ENCODE measurements at places on chromosomes 4 and X.

GRCh38 chr4:168852933-168853713 is 156.9 kb downstream of the CBR4 start:
- no peak overlapping the region for H3K4me3 ChIP-seq
- DNase-seq: no peak
- H3K27me3 ChIP-seq: no peaks in the 10 kb centered on the region
- peaks cover 45% of the 10 kb centered on the region for H3K4me1 ChIP-seq
- H3K27ac ChIP-seq: peak overlapping the region; percentile 43
- H3K36me3 ChIP-seq: peaks cover 2% of the 10 kb centered on the region

DNA sequence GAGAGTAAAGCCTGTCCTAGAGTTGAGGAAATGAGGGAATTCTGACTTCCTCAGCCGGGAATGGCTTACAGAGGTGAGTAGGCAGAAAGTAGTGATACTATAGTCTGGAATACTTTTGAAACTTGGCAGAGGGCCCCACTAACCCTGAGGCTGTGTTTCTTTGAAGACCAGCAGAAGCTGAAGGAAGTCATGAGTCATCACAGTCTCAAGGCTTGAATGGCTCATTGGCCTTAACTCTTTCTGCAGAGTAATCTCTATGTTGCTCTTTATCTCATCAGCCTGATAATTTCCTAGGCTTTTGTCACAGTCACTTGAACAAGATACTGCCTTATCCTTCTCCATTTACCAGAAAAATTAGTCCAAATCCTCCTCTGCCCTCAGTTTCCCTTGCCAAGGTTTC is 80.8 kb downstream of the ANKRD50 start:
- no peak overlapping the region for H3K4me3 ChIP-seq
- no peak overlapping the region for H3K27ac ChIP-seq
- peaks cover 1% of the 10 kb centered on the region for H3K4me1 ChIP-seq
- no peak for DNase-seq

GRCh38 chrX:15142084-15142715 is 127.7 kb downstream of the ASB9 start:
- peaks cover 18% of the 10 kb centered on the region for H3K4me1 ChIP-seq
- H3K36me3 ChIP-seq: no peaks in the 10 kb centered on the region
- peaks cover 4% of the 10 kb centered on the region for H3K27me3 ChIP-seq
- no peak overlapping the region for H3K4me3 ChIP-seq

DNA sequence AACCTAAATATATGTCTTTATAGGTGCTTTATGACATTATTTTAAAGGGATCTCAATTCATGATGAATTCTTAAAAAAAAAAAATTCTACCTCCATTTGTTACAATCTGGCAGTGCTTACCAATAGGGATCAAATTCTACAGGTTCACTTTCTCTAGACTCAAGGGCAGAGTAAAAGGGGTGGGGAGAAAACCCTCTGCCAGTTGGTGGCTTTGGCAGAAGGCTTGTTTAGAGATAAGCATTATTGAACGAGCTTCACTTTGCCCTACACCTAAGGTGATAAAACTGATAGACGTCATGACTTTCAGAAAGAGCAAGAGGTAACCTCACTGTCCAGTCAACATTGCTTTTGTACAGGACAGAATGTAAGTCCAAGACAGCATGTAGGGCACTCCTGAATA is 53.6 kb downstream of the OSTC start:
- H3K4me3 ChIP-seq: no peak overlapping the region
- no peaks in the 10 kb centered on the region for H3K27me3 ChIP-seq
- H3K36me3 ChIP-seq: no peaks in the 10 kb centered on the region
- H3K27ac ChIP-seq: no peak overlapping the region
- DNase-seq: no peak

DNA sequence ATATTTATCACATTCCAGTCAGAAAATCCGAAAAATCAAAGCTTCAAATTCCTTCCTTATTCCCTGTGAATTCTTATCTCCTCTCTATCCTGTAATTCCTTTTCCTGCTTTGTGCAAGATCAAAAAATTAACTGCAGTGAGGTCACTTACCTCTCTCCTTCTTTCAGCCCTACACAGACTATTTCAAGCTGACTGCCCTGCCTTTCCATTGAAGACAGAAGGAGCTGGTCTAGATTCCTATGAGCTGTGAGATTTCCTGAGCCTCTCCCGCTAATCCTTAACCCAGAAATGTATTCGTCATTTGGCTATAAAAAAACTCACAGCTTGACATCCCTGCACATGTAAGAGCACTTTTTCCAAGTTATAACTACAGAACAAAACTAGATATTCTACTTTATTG is 26.6 kb downstream of the TRIML2 start:
- no peak for DNase-seq
- no peak overlapping the region for H3K27ac ChIP-seq
- H3K4me3 ChIP-seq: no peak overlapping the region
- H3K4me1 ChIP-seq: no peaks in the 10 kb centered on the region
- no peaks in the 10 kb centered on the region for H3K36me3 ChIP-seq
- H3K27me3 ChIP-seq: no peaks in the 10 kb centered on the region

DNA sequence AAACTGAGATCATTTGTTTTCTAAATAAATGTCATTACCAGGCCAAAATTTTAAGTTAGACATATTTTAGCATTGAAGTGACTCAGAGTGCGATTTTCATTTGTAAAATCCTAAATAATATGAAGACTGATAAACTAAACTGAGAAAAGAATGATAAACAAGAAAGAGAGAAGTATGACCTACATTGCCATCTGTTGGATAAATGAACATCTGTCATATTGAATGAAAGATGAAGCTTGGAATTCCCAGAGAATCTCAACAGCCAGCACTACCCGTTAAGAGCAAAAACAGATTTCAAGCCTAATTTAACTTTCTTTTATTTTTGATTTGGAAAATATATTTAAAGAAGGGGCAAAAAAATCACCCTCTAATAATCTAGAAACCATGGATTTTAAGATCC is 591.0 kb upstream of the ATOH1 start:
- H3K27me3 ChIP-seq: no peaks in the 10 kb centered on the region
- no peak overlapping the region for H3K27ac ChIP-seq
- DNase-seq: no peak
- H3K36me3 ChIP-seq: no peaks in the 10 kb centered on the region
- no peaks in the 10 kb centered on the region for H3K4me1 ChIP-seq

DNA sequence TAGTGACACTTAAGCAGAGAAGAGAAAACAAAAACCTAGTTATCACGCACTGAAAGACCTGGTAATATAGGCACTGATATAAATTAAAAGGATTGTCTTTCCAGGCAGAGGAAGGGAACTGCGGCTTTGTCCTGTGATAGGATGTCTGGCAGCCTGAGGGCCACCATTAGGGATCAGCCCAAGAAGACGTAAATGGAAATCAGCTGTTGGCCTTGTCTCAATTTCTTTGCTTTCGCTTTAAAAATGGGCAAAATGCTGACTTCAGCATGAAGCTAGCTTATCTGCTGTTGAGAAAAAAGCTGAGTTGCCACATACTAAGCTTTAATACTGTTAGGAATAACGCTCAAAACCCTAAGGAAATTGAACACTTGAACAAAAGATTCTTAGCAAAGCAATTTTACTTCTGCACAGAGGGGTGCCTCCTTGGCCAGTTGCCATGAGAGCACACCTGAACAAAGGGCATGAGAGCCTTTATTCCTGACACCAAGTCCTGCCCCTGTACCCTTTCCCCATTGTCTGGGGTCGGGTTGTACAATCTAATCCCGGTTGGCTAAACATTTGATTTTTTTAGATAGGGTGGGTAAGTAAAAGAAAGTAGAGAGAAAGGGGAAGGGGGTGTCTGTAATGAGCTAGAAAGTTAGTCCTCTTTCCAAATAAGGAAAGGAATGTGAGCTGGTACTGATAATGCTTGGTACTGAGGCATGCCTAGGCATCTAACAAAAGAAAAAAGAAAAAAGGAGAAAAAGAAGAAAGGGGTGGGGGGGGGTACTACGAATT is 85.1 kb upstream of the UCP1 start:
- DNase-seq: no peak
- H3K4me3 ChIP-seq: no peak overlapping the region
- no peaks in the 10 kb centered on the region for H3K36me3 ChIP-seq
- H3K27ac ChIP-seq: no peak overlapping the region

- no peaks in the 10 kb centered on the region for H3K36me3 ChIP-seq
- DNase-seq: no peak
- H3K27me3 ChIP-seq: peaks cover 16% of the 10 kb centered on the region
- no peak overlapping the region for H3K27ac ChIP-seq
These were observed 65.1 kb downstream of the ENPEP start for GRCh38 chr4:110540982-110541451.

GRCh38 chr4:15344041-15344440 is 83.8 kb upstream of the C1QTNF7 start:
- H3K27ac ChIP-seq: no peak overlapping the region
- H3K27me3 ChIP-seq: no peaks in the 10 kb centered on the region
- H3K4me3 ChIP-seq: no peak overlapping the region
- no peaks in the 10 kb centered on the region for H3K36me3 ChIP-seq
- DNase-seq: no peak
- H3K4me1 ChIP-seq: no peaks in the 10 kb centered on the region

- no peak overlapping the region for H3K4me3 ChIP-seq
- no peaks in the 10 kb centered on the region for H3K27me3 ChIP-seq
- no peaks in the 10 kb centered on the region for H3K36me3 ChIP-seq
- no peak for DNase-seq
- no peaks in the 10 kb centered on the region for H3K4me1 ChIP-seq
- H3K27ac ChIP-seq: no peak overlapping the region
These were observed 38.6 kb downstream of the FHDC1 start for GRCh38 chr4:152974468-152975379.

- peak overlapping the region; percentile 73 for H3K27ac ChIP-seq
- no peak overlapping the region for H3K4me3 ChIP-seq
- no peaks in the 10 kb centered on the region for H3K27me3 ChIP-seq
- DNase-seq: peak; percentile 77
- peaks cover 28% of the 10 kb centered on the region for H3K4me1 ChIP-seq
These were observed 31.6 kb upstream of the IRAK1 start for GRCh38 chrX:154051201-154051810.

GRCh38 chr4:22607382-22607781 is 85.4 kb upstream of the GBA3 start:
- peaks cover 16% of the 10 kb centered on the region for H3K4me1 ChIP-seq
- no peak overlapping the region for H3K4me3 ChIP-seq
- no peak overlapping the region for H3K27ac ChIP-seq
- H3K36me3 ChIP-seq: no peaks in the 10 kb centered on the region

- H3K4me3 ChIP-seq: no peak overlapping the region
- no peaks in the 10 kb centered on the region for H3K4me1 ChIP-seq
- H3K36me3 ChIP-seq: no peaks in the 10 kb centered on the region
- DNase-seq: no peak
- no peaks in the 10 kb centered on the region for H3K27me3 ChIP-seq
These were observed 632.6 kb upstream of the CT83 start for GRCh38 chrX:117095393-117095792.

DNA sequence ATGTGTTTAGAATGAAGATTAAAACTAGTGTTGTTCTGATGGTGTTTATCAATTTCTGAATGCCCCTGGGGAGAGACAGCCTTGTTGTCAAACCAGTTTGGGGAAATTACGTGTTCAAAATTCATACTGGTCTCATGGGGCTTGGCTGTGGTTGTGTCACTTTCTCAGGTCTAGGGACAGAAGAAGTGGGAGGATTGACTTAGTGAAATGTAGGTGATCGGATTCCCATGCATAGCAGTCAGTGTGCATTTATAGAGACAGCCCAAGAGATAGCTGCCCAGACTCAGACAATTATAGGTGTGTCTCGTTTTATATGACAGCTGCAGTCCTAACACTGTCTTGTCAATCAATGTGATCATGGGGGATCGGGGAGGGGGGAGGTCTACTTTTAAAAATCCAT is 94.4 kb upstream of the CLCN4 start:
- DNase-seq: no peak
- no peaks in the 10 kb centered on the region for H3K27me3 ChIP-seq
- H3K4me3 ChIP-seq: no peak overlapping the region
- H3K27ac ChIP-seq: no peak overlapping the region

GRCh38 chr4:88017516-88018297 is 10.3 kb downstream of the PKD2 start:
- H3K4me1 ChIP-seq: peaks cover 7% of the 10 kb centered on the region
- peaks cover 11% of the 10 kb centered on the region for H3K36me3 ChIP-seq
- H3K27me3 ChIP-seq: no peaks in the 10 kb centered on the region
- no peak for DNase-seq

GRCh38 chrX:54808109-54808604 is 612 bp downstream of the MAGED2 start:
- peak overlapping the region; percentile 96 for H3K27ac ChIP-seq
- peaks cover 18% of the 10 kb centered on the region for H3K27me3 ChIP-seq
- peaks cover 29% of the 10 kb centered on the region for H3K4me1 ChIP-seq
- peak overlapping the region; percentile 91 for H3K4me3 ChIP-seq

DNA sequence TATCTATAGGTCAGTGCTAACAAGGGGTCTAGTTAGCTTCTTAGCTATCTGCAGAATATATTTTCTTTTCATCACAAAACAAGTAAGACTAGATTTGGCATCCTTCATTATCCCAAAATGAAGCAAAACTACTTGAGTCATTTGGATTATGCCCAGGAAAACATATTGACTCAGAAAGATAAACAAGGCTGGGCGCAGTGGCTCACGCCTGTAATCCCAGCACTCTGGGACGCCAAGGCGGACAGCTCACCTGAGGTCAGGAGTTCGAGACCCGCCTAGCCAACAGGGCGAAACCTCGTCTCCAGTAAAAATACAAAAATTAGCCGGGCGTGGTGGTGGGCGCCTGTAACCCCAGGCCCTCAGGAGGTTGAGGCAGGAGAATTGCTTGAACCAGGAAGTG is 18.0 kb upstream of the MND1 start:
- no peak overlapping the region for H3K27ac ChIP-seq
- H3K36me3 ChIP-seq: no peaks in the 10 kb centered on the region
- no peaks in the 10 kb centered on the region for H3K4me1 ChIP-seq
- H3K4me3 ChIP-seq: no peak overlapping the region
- H3K27me3 ChIP-seq: peaks cover 10% of the 10 kb centered on the region
- DNase-seq: no peak

All from activated CD4-positive, alpha-beta T cell treated with anti-CD3 and anti-CD28 coated beads, Interleukin-2, amount 10 ng/mL, durations not matched to agents 7 days and 5 days (primary cell).